A549 treated with CORT108297 at 1 μM for 4 hours (cell line): ENCODE measurements at places on chromosomes 16 and 17. TPM values are rescaled to one million over a fixed set of nuclear protein-coding genes. Genes with fewer than 3 reads are reported as not detected.

Gene PSME3IP1
- 87.8 to 119 TPM (median 90.6 TPM) in 5 replicates for total RNA-seq

Gene GAA
- 45.0 to 63.0 TPM (median 58.2 TPM) in 5 replicates for total RNA-seq

Gene CCL17
- total RNA-seq: not detected in 5 replicates

Gene ENPP7
- not detected in 5 replicates for total RNA-seq

Gene TNP2
- total RNA-seq: not detected in 5 replicates

Gene CHST6
- total RNA-seq: 0.10 to 0.15 TPM (median 0.13 TPM) in 5 replicates

Gene STH
- not detected in 5 replicates for total RNA-seq

Gene CLEC18A
- total RNA-seq: 0.06 to 0.22 TPM (median 0.07 TPM) in 4 of 5 replicates, not detected in the other
